ENCODE measurements at places on chromosomes 1 and 21.
A peak's percentile ranks its signal among the peaks of the same experiment; 100 is the strongest.

- no peak for DNase-seq
Measured at GRCh38 chr1:215523128-215523861, 43.8 kb upstream of the KCTD3 start.

DNA sequence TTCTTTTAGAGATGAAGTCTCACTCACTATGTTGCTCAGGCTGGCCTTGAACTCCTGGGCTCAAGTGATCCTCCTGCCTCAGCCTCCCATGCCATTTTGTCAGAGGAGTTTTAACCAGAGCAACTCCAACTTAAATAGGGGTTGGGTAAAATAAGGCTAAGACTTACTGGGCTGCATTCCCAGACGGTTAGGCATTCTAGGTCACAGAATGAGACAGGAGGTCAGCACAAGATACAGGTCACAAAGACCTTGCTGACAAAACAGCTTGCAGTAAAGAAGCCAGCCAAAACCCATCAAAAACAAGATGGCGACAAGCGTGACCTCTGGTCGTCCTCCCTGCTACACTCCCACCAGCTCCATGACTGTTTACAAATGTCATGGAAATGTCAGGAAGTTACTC is 5.7 kb upstream of the DNAH14 start:
- DNase-seq: no peak

DNA sequence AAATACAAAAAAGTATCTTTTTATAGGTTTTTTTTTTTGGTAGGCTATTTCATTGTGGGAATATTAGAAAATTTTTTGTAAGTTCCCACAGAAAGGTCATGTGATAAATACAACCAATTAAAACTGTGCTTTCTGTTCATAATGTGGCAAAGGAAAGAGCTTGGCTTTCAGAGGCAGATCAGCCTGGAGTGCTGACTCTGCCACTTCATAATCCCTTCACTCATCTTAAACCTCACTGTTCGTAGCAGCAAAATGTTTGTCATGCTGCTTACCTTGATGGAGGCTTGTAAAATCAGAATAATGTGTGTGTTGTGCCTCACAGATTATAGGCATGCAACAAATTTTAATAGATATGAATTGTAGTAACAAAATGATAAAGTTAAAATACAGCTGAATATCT is 176.8 kb downstream of the ZP4 start:
- no peak for DNase-seq

DNA sequence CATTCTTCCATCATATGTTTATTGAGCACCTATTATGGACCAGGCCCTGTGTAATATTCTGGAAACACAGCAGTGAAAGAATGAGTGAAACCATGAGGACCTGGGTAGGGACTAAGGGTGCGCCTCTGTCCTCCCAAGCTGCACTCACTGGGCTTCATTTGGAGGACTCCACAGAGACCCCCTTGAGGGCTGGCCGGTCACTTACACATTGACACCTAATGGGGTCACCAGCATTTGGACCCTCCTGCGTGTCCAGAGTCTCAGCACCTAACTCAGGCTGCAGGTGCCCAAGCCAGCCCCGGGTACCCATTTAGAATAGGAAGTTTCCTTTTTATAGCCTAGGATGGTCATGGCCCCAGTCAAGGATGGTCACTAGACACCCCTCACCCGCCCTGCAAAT is 2.8 kb upstream of the FNDC5 start:
- no peak for DNase-seq

DNA sequence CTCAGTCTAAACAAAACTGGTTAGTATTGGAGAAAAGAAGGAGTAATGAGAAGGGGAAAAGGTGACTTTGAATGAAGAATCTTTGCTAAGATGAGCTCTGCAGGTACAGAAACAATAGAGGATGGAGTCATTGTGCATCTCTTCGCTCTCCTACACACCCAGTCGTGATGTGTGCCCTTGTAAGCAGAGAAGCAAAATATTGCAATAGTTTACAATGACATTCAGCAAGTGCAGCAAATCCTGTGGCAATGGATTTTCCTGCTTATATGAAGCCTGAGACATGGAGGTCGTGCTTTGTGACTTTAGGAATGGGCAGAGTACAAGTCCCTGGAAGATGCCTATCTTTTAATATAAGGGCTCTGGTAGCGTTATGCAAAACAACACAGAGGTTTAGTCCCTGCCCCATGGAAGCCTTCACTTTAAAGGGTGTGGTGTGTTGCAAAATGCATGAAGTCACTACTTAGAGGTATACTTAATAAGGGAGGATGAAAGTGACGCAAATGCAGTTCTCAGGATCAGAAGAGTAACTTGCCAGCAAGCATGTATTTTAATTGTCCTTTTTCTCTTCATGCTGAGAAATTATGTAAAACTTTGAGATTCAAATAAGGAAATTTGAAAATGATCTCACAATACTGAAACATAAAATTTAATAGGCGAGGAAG is 88.0 kb upstream of the IVNS1ABP start:
- DNase-seq: no peak

DNA sequence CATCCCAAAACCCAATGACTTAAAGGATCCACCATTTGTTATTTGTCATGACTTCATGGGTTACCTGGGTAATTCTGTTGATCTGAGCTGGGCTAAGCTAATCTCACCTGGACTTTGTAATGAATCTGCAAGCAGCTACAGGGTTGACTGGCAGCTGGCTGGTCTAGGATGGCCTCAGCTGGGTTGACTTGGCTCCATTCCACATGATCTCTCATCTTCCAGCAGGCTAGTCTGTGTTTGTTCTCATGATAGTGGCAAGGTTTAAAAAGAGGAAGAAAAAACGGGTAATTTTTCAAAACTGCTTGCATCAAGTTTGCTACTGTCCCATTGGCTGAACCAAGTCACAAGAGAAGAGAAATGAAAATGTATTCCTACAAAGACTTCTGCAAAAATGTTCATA is 24.8 kb upstream of the ZMYM4 start:
- peak; percentile 50 for DNase-seq

GRCh38 chr1:11741919-11742558 is 6.1 kb downstream of the AGTRAP start:
- no peak for DNase-seq

- no peak for DNase-seq
Measured at GRCh38 chr1:43781574-43781973, 74.2 kb downstream of the ST3GAL3 start.

- no peak for DNase-seq
Measured at GRCh38 chr1:202247104-202247503, 53.5 kb downstream of the LGR6 start.

DNA sequence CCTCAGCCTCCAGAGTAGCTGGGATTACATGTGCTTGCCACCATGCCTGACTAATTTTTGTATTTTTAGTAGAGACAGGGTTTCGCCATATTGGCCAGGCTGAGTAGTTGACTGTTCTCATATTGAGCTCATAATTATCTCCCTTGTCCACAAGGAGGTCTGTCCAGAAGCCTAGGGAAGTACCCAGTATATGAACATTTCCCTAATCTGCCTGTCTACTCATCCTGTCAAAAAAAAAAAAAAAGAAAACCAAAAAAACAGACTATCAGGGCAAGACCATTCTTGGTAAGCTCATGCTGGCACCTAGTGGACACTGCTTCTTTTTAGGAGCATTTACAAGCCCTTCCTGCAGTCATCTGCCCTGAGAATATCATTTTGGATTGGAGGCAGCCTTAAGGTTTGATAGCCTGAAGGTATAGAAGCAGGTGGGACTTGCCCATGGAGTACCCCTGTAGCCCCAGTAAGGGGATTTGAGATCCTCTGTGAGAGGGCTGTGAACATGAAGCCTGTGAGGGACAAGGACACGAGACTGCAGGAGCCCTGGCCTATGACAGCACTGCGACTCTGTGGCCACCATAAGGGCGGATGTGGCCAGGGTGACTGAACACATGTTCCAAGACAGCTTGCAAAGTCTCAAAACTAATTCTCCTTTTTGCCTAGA is 10.8 kb upstream of the DUSP12 start:
- DNase-seq: no peak

- peak; percentile 20 for DNase-seq
Measured at GRCh38 chr1:247281001-247281574, 25.2 kb downstream of the VN1R5 start.

GRCh38 chr1:209595028-209595427 is 11.5 kb downstream of the CAMK1G start:
- no peak for DNase-seq

DNA sequence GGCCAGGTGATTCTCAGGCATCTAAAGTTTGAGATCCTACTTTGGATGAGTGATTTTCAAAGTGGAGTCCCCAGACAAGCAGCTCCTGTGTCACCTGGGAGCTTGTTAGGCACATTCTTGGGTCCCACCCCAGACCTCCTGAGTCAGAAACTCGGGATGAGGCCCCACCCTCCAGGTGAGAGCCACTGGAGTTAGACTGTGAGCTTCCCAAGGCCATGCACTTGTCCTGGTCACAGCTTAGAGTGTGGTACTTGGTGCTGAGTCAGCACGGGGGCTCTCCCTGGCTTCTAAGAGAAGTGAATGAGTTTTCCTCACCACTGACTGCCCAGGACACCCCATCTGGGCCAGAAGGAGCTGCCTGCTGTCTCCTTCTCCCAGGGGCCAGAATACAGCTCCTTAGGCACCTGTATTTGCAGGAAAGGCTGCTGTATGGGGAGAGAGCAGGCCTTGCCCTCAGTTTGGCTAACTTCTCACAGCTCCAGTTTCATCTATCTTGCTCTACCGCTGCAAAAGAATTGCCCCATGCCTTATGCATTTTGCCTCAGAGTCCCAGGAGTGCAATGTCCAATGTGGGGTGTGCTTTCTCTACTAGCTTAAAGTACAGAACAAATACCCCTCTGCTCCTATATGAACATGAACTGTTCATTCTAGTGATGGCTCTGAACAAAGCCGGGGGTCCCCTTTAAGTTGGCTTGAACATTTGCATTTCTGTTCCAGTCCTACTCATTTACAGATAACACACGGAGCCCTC is 98.1 kb downstream of the PSMG1 start:
- no peak for DNase-seq

DNA sequence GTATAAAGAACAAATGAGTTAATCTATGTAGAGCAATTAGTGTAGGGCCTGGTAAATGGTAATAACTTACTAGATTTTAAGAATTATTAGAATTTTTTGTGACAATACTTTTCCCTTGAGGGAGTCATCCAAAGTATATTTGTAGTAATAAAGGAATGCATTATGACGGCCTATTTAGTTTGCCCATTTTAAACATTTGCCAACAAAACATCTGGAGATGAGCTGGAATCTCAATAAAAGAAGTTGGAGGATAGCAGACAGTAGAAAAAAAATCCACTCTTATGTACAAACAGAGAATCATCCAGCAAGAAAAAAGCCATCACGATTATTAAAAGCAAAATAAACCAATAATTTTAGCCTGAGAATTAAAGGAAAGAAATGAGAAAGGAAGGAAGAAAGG is 567.3 kb upstream of the ADAMTS5 start:
- no peak for DNase-seq

DNA sequence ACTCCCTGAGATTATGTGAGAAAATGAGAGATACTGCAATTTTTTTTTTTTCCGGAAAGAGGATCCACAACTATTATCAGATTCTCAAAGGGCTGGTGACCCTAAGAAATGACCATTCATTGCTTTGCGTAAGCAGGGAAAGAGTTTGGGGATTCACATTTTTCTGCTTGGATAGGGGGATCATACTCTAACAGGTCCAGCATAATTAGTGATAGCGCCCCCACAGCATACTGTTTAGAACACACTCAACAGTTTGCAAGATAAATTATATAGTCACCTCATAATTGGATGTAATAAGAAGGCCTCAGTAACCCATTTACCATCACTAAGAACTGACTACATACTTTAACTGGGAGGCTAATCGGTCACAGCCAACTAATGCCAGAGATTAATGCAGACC is 1.9 kb downstream of the CCT3 start:
- no peak for DNase-seq

- DNase-seq: no peak
Measured at GRCh38 chr1:59243550-59243949, 53.3 kb upstream of the FGGY start.

DNA sequence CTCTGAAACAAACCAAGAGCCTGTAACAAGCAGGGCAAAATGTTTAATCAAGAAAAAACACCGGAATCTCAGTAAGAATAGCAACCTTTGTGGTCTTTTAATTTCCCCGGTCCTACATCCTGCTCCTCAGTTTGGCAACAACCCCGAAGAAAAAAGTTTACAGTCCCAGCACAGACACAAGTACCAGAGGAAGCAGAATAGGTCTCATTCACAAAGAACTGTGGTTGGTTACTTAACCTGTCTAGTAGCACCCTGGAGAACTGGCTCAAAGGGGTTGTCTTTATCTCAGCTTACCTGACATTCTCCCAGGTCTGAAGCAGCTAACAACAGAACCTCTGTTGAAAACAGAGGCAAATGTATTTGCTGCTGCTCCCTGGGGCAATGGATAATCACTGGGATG is 399.3 kb downstream of the AJAP1 start:
- DNase-seq: no peak

DNA sequence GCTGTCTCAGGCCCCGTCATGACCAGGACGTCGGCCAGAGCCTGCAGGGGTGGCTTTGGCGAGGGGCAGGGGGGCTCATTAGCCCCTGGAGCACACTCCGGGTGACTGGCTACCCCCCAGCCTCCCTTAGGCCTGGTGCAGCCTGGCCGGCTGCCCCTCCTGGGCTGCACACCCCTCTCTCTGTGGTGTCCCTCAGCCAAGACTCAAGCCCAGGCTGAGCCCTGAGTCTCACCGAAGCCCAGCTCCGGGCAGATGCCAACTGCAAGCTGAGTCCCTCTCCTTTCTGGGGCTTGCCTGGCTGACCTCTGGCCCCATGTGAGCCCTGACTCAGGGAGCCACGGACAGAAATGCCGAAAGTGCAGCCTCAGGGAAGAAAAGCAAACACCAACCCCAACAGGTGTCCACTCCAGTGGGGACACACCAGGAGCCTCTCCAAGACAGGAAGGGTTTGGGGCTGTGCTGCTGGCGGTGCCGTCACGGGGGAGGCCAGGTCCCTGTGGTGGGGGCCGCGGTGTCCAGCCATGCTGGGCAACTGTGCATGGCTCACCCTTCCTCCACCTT is 5.3 kb upstream of the IBA57 start:
- no peak for DNase-seq

DNA sequence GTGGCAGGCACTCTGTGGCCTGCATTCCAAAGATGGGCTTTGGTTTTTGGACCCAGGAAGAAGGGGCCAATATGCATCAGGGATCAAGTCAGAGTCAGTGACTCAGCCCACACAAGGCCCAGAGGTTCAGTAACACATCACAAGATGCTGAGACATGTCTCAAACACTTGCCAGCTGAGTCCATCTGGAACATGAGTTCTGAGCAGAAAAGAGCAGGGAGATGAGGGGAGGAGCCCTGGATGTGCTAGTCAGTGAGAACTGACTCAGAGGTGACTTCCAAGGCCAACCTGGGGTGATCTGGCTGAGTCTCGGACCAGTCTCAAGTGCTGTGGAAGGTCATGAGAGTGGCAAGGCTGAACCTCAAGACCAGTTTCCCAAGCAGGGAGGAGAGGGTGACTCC is 150.1 kb downstream of the CDC7 start:
- no peak for DNase-seq

- DNase-seq: no peak
Measured at GRCh38 chr1:243428617-243429342, 172.9 kb downstream of the SDCCAG8 start.

Measured in liver (tissue), 10 donors.